Suppressor macrophage (primary cell): ENCODE measurements at places on chromosomes 7 and 10.

- no peak for DNase-seq
Observed at GRCh38 chr7:149615690-149616270, 118.2 kb upstream of the ZNF746 start.

DNA sequence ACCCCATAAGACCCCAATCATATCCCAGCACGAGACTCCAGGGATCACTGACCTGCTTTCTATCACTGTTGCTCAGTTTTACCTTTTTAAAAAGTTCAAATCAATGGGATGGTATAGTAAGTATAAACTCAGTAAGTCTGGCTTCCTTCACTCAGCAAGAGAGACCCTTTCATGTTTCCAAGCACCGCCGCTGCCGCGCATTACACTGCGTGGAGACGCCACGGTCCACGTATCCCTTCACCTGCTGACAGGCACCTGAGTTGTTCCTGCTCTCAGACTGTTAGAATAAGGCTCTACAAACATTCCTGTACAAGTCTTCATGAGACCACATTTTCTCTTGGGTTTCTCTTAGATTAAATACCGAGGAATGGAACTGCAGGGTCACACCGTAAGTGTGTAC, 28.3 kb downstream of the MAD1L1 start:
- DNase-seq: no peak

DNA sequence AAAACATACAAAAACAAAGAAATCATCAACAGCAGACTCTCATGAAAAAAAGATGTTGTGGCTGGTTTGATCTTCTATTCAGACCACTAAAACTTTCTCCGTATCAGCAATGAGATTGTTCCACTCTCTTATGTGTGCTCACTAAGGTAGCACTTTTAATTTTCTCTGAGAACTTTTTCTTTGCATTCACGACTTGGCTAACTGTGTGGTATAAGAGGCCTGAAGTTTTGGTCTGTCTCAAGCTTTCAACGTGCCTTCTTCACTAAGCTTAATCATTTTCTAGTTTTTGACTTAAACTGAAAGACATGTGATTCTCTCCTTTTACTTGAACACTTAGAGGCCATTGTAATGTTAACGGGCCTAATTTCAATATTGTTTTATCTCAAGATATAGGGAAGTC, 1231.6 kb downstream of the SORCS3 start:
- DNase-seq: no peak

GRCh38 chr10:104608091-104608828, 32.8 kb upstream of the SORCS3 start:
- no peak for DNase-seq
